Renal cortex interstitium (tissue), 15 donors: ENCODE measurements at places on chromosomes 13 and 19. TPM values are rescaled to one million over a fixed set of nuclear protein-coding genes. Genes with fewer than 3 reads are reported as not detected.

Gene NEK5
- polyA plus RNA-seq, result 3.0 TPM

Gene FAM216B
- polyA plus RNA-seq, result not detected

Gene PSPN
- polyA plus RNA-seq, result 2.9 TPM

Gene RBM26
- polyA plus RNA-seq, result 87.1 TPM

Gene C19orf33
- 10.0 TPM for polyA plus RNA-seq

Gene PDX1
- polyA plus RNA-seq, result not detected

Gene PLK5
- 0.14 TPM for polyA plus RNA-seq

Gene TMEM59L
- 2.9 TPM for polyA plus RNA-seq

Gene ZNF567
- polyA plus RNA-seq, result 11.6 TPM

Gene CYP4F8
- not detected for polyA plus RNA-seq

Gene CPAMD8
- 34.1 TPM for polyA plus RNA-seq

Gene ZNF729
- 0.97 TPM for polyA plus RNA-seq

Gene OSCAR
- 0.11 TPM for polyA plus RNA-seq

Gene ZNF681
- polyA plus RNA-seq, result 3.5 TPM

Gene PIBF1
- polyA plus RNA-seq, result 33.9 TPM

Gene CRX
- 0.04 TPM for polyA plus RNA-seq

Gene ILF3
- 328 TPM for polyA plus RNA-seq

Gene VSTM2B
- polyA plus RNA-seq, result 0.60 TPM

Gene BIVM
- 55.5 TPM for polyA plus RNA-seq

Gene FAM98C
- 20.5 TPM for polyA plus RNA-seq

Gene IGFLR1
- polyA plus RNA-seq, result 5.6 TPM

Gene SYT3
- polyA plus RNA-seq, result 1.5 TPM

Gene COMP
- 0.14 TPM for polyA plus RNA-seq

Gene CD37
- polyA plus RNA-seq, result 34.0 TPM

Gene RASIP1
- polyA plus RNA-seq, result 16.6 TPM

Gene BRME1
- polyA plus RNA-seq, result 4.3 TPM

Gene HS6ST3
- 4.2 TPM for polyA plus RNA-seq

Gene ZNF471
- polyA plus RNA-seq, result 21.2 TPM

Gene IFNL3
- not detected for polyA plus RNA-seq

Gene PDE4C
- 0.79 TPM for polyA plus RNA-seq

Gene CDC42EP5
- 18.7 TPM for polyA plus RNA-seq

Gene MATK
- 1.9 TPM for polyA plus RNA-seq

Gene ZNF98
- polyA plus RNA-seq, result 2.1 TPM

Gene CEP89
- 31.9 TPM for polyA plus RNA-seq

Gene CEACAM7
- not detected for polyA plus RNA-seq

Gene MIDN
- polyA plus RNA-seq, result 70.7 TPM

Gene PRTN3
- polyA plus RNA-seq, result 1.6 TPM

Gene PLPP2
- polyA plus RNA-seq, result 2.8 TPM

Gene S1PR5
- 0.78 TPM for polyA plus RNA-seq

Gene PODNL1
- polyA plus RNA-seq, result 1.2 TPM

Gene RGCC
- 15.8 TPM for polyA plus RNA-seq

Gene LACC1
- 4.3 TPM for polyA plus RNA-seq

Gene TMEM255B
- polyA plus RNA-seq, result 7.0 TPM

Gene ZNF835
- polyA plus RNA-seq, result 4.4 TPM

Gene FUT6
- 20.7 TPM for polyA plus RNA-seq

Gene KL
- polyA plus RNA-seq, result 62.0 TPM

Gene KLK12
- polyA plus RNA-seq, result not detected

Gene LEUTX
- polyA plus RNA-seq, result not detected

Gene CEACAM20
- polyA plus RNA-seq, result not detected

Gene ZNF878
- 2.0 TPM for polyA plus RNA-seq

Gene ERICH6B
- polyA plus RNA-seq, result 2.4 TPM

Gene TPTE2
- polyA plus RNA-seq, result 0.50 TPM

Gene DMWD
- 46.9 TPM for polyA plus RNA-seq

Gene ZNF574
- 15.4 TPM for polyA plus RNA-seq

Gene METTL21C
- 0.82 TPM for polyA plus RNA-seq

Gene POU4F1
- polyA plus RNA-seq, result 0.08 TPM
